ENCODE measurements at places on chromosomes 13 and 19.

DNA sequence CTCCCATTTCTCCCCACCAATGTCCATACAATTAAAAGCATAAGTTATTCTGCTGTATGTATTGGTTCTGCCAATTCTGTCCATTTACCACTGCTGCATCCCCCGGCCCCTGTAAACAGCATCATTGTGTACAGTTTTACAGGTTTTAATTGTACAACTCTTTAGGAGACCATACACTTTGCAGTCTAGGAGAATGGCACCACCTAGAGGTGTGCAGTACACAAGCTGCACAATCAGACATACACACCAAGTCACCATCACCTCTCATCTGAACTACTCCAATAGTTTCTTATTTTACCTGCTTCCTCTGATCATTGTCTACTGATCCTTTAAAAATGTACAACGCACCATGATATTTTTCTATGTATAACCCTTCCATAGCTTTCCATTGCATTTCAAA lies 855.9 kb upstream of the KLHL1 start:
- DNase-seq = no peak

DNA sequence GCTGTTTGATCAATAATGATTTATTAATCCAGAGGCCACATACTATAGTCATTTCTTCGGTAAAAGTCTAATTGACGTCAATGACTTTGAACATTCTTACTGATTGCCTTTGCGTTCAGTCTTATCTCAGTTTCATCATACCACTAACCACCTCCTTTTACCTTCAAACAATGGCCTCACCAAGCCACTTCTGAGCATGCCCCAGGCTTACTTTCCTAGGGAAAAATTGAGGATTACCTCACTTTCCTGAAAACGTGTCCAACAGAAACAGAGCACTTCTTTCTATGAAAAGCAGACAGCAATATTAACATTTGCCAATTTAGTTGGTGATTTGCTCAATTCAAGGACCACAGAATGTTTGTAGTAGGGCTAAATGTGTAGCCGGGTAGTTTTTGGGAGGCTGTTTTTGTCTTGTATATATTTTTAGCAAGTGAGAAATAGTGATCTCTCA lies 157.6 kb downstream of the KLF5 start:
- no peak for DNase-seq

- DNase-seq = no peak
These were observed 418.8 kb downstream of the OLFM4 start for GRCh38 chr13:53447456-53447855.

DNA sequence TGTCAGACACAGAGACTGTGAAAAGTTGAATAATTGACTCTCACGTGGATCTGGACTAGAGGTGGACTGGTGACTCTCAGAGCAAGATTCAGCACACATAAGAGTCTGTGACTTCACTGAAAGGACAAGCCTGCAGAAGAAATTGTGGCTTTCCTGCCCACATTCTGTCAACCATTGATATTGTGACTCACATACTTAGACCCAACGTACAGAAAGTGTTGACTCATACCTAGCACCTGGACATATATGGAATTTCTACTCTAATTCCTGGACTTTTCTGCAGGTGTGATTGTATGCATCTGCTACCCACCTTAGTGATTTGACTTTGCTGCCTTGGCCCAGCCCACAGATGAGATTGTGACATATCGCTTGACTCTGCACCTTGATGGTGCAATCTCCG lies 15.6 kb upstream of the ZNF730 start:
- DNase-seq = no peak

Measured in hematopoietic multipotent progenitor cell treated with erythropoietin and hydrocortisone succinate and interleukin-3 and kit ligand, for 17 days (in vitro differentiated cells).